Stimulated activated CD8-positive, alpha-beta memory T cell treated with anti-CD3 and anti-CD28 coated beads, Interleukin-15, amount 100 ng/mL, for 24 hours (primary cell): ENCODE measurements at places on chromosomes 16 and 17.

- DNase-seq = no peak
Measured at GRCh38 chr17:57910462-57911420, 44.5 kb downstream of the CUEDC1 start.

GRCh38 chr16:76106647-76107046 is 170.6 kb upstream of the CNTNAP4 start:
- no peak for DNase-seq

DNA sequence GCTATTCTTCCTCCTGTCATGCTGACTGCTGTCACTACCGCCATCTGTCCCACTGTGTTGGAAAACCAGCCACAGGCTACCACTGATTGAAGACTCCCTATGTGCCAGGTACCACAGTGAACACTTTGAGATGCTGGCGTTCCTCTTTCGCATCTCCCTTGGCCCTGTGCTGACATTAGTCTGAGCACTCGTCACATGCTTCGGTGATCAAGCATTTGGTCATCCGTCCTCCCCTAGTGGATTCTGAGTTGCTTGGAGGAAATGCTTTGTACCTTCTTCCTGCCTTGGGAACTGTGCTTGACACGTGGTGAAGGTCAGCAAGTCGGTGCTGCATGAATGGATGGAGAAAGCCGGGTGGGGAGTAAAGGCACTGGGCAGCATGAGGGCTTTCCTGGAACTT is 260.1 kb downstream of the SNX29 start:
- no peak for DNase-seq

GRCh38 chr17:78168903-78169793 is 767 bp downstream of the SYNGR2 start:
- DNase-seq = no peak

- no peak for DNase-seq
Measured at GRCh38 chr17:354651-355556, 2.3 kb upstream of the RPH3AL start.

GRCh38 chr17:8476741-8477140 is 41.1 kb downstream of the NDEL1 start:
- DNase-seq = no peak
